ENCODE measurements at places on chromosomes 16 and 17.

- DNase-seq = no peak
Measured at GRCh38 chr16:73021866-73022495, 25.9 kb downstream of the ZFHX3 start.

- DNase-seq = no peak
Measured at GRCh38 chr17:53166731-53167130, 656.0 kb upstream of the KIF2B start.

GRCh38 chr16:52785653-52786052 is 238.7 kb upstream of the TOX3 start:
- no peak for DNase-seq

DNA sequence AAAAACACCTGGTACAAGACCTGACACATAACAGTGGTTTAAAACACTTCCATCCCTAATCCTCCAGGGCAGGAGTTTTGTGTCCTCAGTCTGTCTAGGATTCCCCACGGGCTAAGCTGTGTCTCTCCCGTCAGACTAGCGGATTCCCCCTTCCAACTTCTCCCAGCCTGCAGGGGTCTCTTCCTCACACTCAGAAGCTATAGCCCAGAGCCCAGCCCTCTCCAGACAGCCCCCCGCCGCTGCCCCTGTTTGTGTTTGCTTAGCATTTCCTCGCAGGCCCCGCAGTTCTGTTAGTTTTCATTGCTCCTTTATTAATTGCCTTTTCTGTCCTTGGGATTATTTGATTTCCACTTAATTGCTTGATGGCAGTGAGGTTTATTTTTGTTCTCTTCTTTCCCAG is 91.2 kb downstream of the TMEM132E start:
- no peak for DNase-seq

DNA sequence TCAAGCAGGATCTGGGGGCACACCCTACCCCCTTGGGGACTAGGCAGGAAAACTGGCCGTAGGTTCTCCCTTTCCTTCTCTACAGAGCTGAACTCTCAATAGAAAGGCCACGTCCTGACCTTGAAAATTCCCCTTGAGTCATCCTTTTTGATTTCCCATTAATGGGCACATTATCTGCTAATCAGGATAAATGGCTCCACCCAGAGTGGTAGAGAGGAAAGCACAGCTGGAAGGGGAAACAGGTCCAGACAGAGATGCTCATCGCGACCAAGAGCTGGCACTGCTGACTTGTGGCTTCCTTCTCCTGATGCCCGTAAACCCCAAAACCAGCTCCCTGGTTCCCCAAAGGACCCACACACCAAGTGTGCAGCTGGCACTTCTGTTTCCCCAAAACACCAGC is 206.5 kb upstream of the CDH5 start:
- no peak for DNase-seq

- peak; percentile 73 for DNase-seq
Measured at GRCh38 chr17:82863941-82864712, 24.3 kb upstream of the ZNF750 start.
